ENCODE measurements at places on chromosomes 7 and 10.

GRCh38 chr7:100604028-100604975 is 2.1 kb downstream of the PCOLCE start:
- no peak for DNase-seq

- no peak for DNase-seq
Measured at GRCh38 chr10:29210266-29210868, 78.5 kb upstream of the LYZL1 start.

GRCh38 chr10:59817773-59818172 is 64.5 kb upstream of the MRLN start:
- no peak for DNase-seq

GRCh38 chr7:40232242-40232893 is 97.6 kb downstream of the SUGCT start:
- no peak for DNase-seq

DNA sequence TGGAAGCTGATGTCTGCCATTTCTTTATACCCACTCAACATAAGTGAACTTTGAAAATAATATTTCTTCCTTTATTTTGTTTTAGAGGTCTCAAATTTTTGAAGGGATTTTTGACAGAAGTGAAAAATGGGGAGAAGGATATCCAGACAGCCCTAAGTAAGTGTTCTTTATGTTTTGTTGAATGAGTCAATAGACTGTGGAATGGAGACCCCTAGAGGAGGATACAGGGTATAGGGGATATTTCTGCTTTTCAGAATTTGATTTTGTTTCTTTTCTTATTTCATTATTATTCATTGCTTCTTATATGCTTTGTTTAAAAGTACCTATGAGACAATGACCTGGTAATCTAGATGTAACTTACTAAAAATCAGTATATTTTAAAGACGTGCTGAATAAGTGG is 34.4 kb downstream of the PLEKHA8 start:
- no peak for DNase-seq

DNA sequence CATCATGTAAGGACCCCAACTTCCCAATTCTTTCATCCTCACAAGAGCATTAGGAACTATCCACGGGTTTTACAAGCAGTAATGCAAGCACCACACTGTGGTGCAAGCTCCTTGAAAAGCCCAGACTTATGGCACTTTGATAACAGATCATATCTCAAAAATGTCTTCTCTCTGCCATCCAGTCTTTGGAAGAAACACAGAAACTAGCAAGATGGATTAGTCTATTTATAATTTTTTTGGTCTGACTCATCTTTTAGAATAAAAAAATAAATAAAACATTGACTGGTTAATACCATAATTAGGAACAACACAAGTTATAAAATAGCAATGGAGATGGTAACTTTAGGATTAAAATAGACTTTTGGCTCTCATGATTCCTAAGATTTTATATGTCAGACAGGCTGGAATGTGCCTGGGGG is 49.0 kb upstream of the CALD1 start:
- no peak for DNase-seq

DNA sequence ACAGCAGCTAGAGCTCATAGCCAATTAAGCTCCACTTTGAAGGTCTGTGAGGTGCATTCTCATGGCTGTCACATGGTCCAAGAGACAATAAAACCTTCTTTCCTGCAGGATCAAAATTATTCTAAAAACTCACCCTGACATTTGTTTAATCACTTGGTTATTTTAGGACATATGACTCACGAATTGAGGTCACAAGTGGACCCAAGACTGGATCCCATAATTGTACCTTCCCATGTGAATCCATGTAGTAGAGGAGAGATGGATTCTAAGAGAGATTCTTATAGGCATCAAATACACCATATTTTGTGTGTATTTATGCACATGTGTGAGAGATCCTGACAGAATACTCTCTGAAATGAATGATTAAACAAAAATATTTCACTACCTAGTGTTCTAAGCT is 18.1 kb downstream of the POLR1F start:
- DNase-seq, result no peak

DNA sequence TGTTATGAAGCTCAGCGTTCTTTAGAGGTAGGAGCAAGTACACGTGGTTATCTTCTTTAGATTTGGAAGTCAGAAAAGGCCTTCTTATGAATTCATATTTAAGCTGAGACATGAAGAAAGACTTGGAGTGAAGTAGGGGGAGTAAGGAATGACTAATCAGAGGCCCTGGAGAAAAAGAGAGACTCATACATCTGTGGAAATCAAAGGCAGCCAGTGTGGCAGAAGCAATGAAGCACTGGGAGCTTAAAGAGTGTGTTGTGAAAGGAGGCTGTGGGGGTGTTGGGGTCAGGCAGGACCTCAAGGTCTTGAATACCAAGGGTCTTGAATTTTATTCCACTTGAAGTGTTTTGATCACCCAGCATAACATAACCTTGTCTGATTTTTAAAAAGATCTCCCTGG is 35.7 kb upstream of the FGL2 start:
- DNase-seq, result no peak

GRCh38 chr7:143263266-143264195 is at the start of gene GSTK1:
TSS of gene GSTK1 (plus strand) at chr7:143263441. CDS start at chr7:143263514, 73 bp downstream.
- peak; percentile 54 for DNase-seq

DNA sequence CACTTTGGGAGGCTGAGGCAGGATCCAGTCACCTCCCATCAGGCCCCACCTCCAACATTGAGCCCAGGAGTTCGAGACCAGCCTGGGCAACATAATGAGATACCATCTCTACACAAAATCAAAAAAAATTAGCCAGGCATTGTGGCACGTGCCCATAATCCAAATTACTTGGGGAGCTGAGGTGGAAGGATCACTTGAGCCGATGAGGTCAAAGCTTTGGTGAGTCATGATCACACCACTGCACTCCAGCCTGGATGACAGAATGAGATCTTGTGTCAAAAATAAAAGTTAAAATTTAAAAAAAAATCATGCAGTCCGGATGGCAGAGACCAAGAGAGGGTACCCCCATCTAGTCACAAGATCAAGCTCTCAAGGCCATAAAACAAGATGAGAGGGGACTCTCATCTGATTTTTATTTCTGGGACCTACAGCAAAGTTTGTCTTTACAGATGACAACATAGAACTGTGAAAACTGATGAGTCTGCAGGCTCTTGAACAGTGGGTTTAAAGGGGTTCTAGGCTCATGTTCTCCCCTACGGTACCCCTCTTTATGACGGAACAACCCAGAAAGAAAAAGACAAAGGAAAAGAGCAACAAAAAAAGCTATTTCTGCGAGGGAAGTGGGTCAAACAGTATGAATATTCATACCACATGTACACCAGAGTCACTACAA is 28.9 kb upstream of the CREB3L2 start:
- no peak for DNase-seq

Measured in stimulated activated CD4-positive, alpha-beta T cell treated with anti-CD3 and anti-CD28 coated beads, Interleukin-1b, Interleukin-23, amount 100 ng/mL, for 1 hour (primary cell).